ENCODE measurements at places on chromosomes 16 and 17. TPM values are rescaled to one million over a fixed set of nuclear protein-coding genes. Genes with fewer than 3 reads are reported as not detected.

GPRC5C gene
- 0.89 TPM for total RNA-seq

CHMP1A gene
- total RNA-seq, result 80.0 TPM

MOSMO gene
- total RNA-seq, result 12.0 TPM

DNA sequence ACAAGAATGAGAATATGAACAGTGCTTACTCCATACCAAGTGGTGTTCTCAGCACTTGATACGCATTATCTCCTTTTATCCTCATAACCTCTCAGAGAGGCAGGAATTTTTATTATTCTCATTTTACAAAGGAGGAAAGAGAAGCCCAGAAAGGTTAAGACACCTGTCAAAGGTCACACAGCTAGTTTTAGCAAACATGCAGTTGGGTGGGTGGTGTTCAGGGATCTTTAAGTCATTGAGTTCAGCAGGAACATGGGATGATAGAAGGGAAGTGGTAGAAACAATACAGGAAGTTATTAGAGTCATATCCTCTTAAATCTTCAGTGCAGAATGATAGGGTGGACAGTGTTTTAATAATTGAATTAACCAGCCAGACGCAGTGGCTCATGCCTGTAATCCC is 95.4 kb downstream of the IRX3 start:
- H3K36me3 ChIP-seq, result no peaks in the 10 kb centered on the region
- H3K27ac ChIP-seq, result no peak overlapping the region
- peaks cover 3% of the 10 kb centered on the region for H3K27me3 ChIP-seq
- DNase-seq, result no peak

DNA sequence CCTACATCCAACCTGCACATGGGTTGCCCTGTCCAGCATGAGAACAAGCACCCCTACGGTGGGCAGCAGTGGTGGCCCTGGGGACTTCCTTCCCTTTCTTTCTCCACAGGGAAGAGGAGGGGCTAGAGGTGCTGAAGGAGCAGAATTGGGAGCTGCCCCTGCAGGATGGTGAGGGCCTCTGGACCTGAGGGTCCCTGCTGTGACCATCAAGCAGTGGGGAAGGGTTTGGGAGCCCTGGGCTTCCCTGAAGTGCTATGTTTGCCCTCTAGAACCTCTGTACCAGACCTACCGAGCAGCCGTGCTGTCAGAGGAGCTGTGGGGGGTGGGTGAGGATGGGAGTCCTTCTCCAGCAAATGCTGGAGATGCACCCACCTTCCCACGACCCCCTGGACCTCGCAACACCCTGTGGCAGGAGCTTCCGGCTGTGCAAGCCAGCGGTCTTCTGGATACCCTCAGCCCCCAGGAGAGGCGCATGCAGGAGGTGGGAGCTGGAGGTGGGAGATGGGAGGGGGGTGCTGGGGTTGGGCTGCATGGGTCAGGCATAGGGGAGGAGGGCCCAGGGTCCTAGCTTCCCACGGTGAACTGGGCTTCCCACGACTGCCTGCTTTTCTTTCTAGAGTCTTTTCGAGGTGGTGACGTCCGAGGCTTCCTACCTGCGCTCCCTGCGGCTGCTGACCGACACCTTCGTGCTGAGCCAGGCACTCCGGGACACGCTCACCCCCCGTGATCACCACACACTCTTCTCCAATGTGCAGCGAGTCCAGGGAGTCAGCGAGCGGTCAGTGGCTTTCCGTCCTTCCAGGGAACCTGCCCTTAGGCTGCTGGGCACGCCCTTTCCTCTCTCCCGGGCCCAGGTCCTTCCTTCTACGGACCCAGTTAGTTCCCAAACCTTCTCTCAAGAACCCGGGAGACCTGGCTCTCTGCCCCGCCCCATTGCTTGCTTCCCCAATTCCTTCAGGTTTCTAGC is 5.0 kb downstream of the ARHGEF15 start:
- peaks cover 9% of the 10 kb centered on the region for H3K27me3 ChIP-seq
- H3K36me3 ChIP-seq, result no peaks in the 10 kb centered on the region
- H3K4me1 ChIP-seq, result no peaks in the 10 kb centered on the region
- no peak overlapping the region for H3K27ac ChIP-seq

GRCh38 chr17:70099884-70100283 is 24.9 kb downstream of the KCNJ16 start:
- no peak for DNase-seq
- H3K27me3 ChIP-seq, result no peaks in the 10 kb centered on the region
- H3K27ac ChIP-seq, result no peak overlapping the region
- no peak overlapping the region for H3K4me3 ChIP-seq
- peaks cover 2% of the 10 kb centered on the region for H3K4me1 ChIP-seq

DNA sequence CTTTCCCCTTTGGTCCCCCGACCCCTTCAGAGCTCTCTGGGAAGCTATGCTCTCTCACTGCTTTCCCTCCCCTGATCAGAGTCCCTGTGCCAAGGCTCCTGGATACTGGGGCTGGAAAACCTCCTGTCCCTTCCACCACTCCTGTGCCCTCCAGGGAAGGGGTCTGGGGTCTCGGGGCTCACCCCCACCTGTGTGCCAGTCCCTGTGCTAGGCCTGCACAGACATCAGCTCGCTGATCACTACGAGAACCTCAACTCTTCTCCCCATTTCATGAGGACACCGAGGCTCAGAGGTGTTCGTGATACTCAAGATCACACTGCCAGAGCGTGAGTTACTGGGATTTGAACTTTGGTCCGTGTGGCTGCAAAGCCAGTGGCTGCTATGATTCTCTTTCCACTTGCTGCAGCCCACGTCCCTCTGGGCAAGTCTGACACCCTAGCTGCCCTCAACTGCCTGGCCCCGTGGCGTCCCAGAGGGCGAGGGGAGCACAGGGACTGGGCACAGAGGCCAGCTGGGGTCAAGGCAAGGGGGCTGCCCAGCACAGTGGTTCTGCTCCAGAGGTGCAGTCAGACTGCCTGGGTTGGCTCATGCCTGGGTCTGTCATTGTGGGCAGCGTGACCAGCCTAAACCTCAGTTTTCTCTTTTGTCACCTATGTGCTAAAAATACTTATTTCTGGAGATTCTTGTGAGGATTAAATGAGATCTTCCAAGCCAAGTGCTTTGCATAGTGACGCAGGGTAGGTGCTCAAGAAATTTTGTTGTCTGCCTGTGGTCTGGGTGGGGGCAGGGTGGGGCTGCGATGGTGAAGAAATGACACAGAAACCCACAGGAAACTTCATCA is 43.8 kb upstream of the TOB1 start:
- no peak overlapping the region for H3K4me3 ChIP-seq
- H3K36me3 ChIP-seq, result no peaks in the 10 kb centered on the region

DNA sequence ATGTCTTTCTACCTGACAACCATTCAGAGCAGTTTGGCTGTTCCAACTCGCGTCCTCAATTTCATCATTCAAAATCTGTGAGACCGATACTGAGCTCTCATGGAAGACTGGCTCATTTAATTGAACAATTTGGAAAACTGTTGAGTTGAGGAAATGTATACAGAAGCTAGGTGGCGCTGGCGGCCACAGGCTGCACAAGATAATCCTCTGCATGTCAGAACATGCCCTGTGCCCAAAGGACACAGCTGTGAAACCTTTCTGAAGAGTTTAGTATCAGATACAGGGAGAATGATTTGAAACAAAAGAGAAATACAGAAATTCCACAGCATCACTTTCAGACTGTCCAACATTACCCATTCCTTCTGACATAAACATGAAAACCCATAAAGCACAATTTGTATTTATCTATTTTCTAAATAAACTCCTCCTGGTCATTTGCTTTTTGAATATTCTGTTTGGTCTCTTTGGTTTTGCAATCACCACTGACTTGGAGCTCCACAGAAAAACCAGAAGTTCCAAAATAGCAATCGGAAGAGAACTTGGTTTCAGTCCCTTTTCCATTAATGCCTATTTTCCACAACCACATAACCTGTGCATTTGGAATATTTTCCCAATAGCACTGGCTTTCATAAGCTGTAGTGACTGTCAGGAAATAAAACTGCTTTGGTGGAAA is 192.8 kb downstream of the MAP2K6 start:
- peak; percentile 26 for DNase-seq
- H3K27ac ChIP-seq, result peak overlapping the region; percentile 23
- no peaks in the 10 kb centered on the region for H3K36me3 ChIP-seq
- peaks cover 32% of the 10 kb centered on the region for H3K4me1 ChIP-seq

GRCh38 chr16:2900526-2901075 is 11.1 kb upstream of the FLYWCH1 start:
- peaks cover 4% of the 10 kb centered on the region for H3K4me1 ChIP-seq
- no peak overlapping the region for H3K4me3 ChIP-seq
- no peaks in the 10 kb centered on the region for H3K27me3 ChIP-seq
- H3K36me3 ChIP-seq, result no peaks in the 10 kb centered on the region

DNA sequence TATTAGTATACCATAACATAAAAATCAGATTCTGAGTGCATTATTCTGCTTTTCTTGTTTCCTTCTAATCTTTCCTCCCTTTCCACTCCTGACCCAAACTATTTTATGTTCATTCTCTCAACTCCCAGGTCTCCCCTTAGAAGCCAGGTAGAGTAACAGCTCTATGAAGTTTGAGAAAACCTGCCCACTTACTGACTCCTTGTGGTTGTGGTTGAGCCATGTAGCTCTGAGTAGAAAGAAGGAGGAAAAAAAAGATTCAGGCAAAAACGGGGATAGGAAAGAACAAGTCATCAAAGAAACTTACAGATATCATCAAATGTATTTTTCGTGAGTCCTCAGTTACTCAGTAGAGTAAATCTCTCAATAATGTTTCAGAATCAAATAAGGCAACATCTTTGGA is 216.7 kb downstream of the PMP22 start:
- no peaks in the 10 kb centered on the region for H3K36me3 ChIP-seq
- H3K4me3 ChIP-seq, result no peak overlapping the region
- no peak overlapping the region for H3K27ac ChIP-seq
- no peaks in the 10 kb centered on the region for H3K4me1 ChIP-seq
- DNase-seq, result no peak

- DNase-seq, result no peak
- peaks cover 45% of the 10 kb centered on the region for H3K4me1 ChIP-seq
- H3K27ac ChIP-seq, result peak overlapping the region; percentile 90
- H3K4me3 ChIP-seq, result peak overlapping the region; percentile 97
- no peaks in the 10 kb centered on the region for H3K27me3 ChIP-seq
Measured at GRCh38 chr16:29820730-29821642, 724 bp downstream of the MVP start.

DNA sequence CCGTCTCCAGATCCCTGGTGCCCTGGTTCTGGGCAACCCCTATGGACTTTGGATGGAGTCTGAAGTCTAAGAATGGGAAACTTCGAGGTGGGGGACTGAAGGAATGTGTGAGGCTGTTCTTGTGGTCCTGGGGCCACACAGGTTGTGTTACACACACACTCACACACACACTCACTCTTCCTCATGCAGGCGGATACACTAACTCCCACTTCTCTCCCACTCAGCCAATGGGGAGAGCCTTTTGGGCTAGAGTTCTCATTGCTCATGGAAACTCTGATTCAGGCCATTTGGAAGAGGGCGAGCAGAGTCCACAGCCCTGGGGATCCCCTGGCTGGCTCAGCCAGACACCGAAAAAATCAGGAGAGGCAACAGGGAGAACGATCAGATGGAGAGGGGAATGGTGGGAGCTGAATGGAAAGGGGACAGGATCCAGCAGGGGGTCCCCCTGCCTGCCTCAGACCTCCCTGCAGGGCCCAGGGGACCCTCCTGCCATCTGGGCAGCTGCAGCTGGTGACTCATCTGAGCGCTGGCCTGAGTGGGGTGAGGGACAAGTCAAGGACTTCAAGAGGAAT is 9.1 kb downstream of the IGFBP4 start:
- peaks cover 56% of the 10 kb centered on the region for H3K36me3 ChIP-seq
- DNase-seq, result no peak
- H3K27me3 ChIP-seq, result no peaks in the 10 kb centered on the region
- H3K4me1 ChIP-seq, result peaks cover 34% of the 10 kb centered on the region
- peak overlapping the region; percentile 92 for H3K27ac ChIP-seq

DNA sequence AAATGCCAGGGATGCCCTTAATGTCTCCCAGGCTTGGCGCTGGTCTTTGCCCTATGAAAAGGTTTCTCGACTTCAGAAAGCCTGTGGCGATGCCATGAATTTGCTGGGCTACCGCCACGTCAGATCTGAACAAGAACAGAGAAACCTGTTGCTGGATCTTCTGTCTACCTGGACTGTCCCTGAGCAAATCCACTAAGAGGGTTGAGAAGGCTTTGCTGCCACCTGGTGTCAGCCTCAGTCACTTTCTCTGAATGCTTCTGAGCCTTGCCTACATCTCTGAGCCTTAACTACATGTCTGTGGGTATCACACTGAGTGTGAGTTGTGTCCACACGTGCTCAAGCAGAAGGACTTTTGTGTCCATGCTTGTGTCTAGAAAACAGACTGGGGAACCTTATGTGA is 11.4 kb downstream of the CHST4 start:
- DNase-seq, result no peak
- H3K36me3 ChIP-seq, result no peaks in the 10 kb centered on the region
- peaks cover 2% of the 10 kb centered on the region for H3K27me3 ChIP-seq
- peaks cover 1% of the 10 kb centered on the region for H3K4me1 ChIP-seq
- no peak overlapping the region for H3K27ac ChIP-seq

- no peak overlapping the region for H3K4me3 ChIP-seq
- peaks cover 23% of the 10 kb centered on the region for H3K4me1 ChIP-seq
- H3K36me3 ChIP-seq, result no peaks in the 10 kb centered on the region
- H3K27me3 ChIP-seq, result peaks cover 13% of the 10 kb centered on the region
Measured at GRCh38 chr17:4573669-4574068, 10.7 kb upstream of the SMTNL2 start.

GRCh38 chr17:688100-688989 is 26.3 kb downstream of the VPS53 start:
- no peak overlapping the region for H3K27ac ChIP-seq
- H3K4me3 ChIP-seq, result no peak overlapping the region
- no peak for DNase-seq
- H3K27me3 ChIP-seq, result no peaks in the 10 kb centered on the region
- peaks cover 5% of the 10 kb centered on the region for H3K4me1 ChIP-seq
- H3K36me3 ChIP-seq, result peaks cover 47% of the 10 kb centered on the region

DNA sequence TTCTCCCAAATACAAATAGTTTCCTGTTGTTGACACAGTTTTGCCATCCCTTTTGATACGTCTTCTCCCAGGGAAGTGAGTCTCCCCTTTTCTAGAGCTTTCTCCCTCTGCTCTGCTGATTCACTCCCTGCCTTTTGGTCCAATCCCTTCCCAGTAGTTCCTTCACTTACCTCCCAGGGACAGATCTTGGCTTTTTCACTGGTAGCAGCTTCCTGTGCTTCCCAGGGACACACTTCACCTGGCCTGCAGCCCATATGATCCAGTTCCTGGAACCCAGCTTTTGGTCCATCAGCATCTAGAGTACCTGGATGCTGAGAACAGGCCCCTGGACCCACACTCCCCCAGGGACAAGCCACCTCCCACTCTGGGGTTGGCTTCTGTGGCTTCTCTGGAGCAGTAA is 15.8 kb downstream of the GPR179 start:
- peaks cover under 1% of the 10 kb centered on the region for H3K36me3 ChIP-seq
- H3K27me3 ChIP-seq, result no peaks in the 10 kb centered on the region
- DNase-seq, result no peak
- H3K4me1 ChIP-seq, result peaks cover 2% of the 10 kb centered on the region

DNA sequence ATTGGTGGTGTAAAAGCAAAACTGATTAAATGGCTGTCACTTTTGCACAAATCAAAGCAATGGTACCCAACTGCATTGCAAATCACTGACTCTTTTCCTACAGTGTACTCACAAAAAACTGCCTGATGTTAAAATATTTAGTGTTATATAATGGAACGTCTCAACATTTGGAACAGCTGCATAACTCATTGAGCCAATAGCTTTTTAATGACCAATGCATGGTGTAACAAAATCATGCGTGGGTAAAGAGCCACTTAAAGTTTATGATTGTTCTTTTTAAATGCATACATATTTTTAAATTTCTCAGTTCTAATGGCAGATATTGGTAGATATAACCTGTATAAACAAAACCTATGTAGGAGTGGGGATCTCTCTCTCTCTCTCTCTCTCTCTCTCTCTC is 204.0 kb upstream of the MPHOSPH6 start:
- no peak overlapping the region for H3K27ac ChIP-seq
- H3K4me1 ChIP-seq, result no peaks in the 10 kb centered on the region
- H3K27me3 ChIP-seq, result no peaks in the 10 kb centered on the region
- no peak overlapping the region for H3K4me3 ChIP-seq

Measured in activated T-helper 2 cell treated with anti-CD3 and anti-CD28 coated beads, Interferon-gamma antibody, Interleukin-2, Interleukin-4, amounts not matched to agents 10 μg/mL and 5 μg/mL and 100 μg/mL, durations not matched to agents 14 hours and 24 hours and 36 hours (primary cell).